NCI-H1436 (cell line): ENCODE measurements at places on chromosomes 12 and 14.

- DNase-seq, result no peak
Measured at GRCh38 chr12:4045786-4046494, 172.7 kb upstream of the PARP11 start.

- no peak for DNase-seq
Measured at GRCh38 chr12:124053851-124054250, 80.8 kb downstream of the ZNF664 start.

DNA sequence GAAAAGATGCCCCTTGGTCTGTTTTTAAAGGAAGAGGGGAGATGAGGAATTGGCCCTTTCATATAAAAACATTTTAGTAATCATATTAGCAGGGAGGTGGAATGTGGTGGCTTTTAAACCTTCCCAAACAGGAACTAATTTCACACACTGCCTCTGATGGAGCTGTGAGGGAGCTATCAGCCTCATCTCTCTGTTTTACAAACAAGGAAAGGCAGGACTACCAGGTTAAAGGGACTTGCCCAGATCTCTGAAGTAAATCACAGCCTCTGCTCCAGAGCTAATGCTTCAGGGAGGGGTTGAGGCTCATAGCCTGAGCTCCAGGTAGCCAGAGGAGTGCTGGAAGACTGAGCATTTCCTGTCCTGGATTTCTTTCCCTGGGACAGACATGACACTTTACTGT is 1.1 kb upstream of the BMP4 start:
- no peak for DNase-seq

- DNase-seq, result no peak
Measured at GRCh38 chr12:121724925-121725324, 12.4 kb downstream of the TMEM120B start.

DNA sequence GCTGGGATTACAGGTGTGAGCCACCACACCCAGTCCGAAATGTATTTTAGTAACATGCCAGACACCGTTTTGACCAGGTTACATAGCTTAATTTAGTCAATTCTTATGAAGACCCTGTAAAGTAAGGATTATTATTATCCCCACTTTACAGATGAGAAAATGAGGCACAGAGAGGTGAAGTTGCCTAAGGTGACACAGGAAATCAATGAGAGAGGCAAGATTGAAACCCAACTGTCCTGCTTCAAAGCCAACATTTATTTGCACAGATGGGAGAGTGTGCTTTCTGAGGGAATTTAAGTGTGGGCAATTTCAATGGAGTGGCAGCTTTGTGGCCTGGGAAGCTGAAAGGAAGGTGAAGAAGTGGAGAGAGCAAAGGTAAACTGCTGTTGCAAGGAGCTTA is 19.1 kb upstream of the EPS8 start:
- DNase-seq, result no peak

DNA sequence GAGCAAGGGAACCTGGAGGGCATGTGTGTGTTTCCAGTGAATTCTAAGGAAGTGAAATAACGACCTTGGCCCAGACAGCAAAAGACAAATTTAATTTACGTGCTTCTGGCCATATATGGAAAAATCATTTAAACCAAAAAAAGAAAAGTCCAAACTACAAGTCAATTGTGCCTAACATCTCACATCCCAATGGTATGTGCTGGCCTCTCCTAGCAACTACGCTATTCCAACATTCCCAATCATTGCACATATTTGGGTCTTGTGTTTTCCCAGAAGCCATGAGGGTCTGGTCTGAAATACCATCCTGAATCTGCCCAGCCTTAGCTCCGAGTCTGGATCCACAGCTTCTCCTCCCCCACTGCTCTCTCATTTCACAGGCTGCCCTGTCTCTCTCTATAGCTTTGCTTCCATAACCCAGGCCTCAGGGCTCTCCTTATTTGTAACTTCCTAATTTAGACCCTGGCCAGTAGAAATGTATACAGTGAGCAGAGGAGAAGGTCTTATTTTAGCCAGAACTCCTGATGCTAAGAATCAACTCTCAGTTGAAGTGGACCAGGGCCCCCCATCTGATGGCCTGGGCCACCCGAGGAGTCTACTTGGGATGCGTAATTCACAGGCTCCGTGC is 224.6 kb downstream of the ANO2 start:
- DNase-seq, result no peak

DNA sequence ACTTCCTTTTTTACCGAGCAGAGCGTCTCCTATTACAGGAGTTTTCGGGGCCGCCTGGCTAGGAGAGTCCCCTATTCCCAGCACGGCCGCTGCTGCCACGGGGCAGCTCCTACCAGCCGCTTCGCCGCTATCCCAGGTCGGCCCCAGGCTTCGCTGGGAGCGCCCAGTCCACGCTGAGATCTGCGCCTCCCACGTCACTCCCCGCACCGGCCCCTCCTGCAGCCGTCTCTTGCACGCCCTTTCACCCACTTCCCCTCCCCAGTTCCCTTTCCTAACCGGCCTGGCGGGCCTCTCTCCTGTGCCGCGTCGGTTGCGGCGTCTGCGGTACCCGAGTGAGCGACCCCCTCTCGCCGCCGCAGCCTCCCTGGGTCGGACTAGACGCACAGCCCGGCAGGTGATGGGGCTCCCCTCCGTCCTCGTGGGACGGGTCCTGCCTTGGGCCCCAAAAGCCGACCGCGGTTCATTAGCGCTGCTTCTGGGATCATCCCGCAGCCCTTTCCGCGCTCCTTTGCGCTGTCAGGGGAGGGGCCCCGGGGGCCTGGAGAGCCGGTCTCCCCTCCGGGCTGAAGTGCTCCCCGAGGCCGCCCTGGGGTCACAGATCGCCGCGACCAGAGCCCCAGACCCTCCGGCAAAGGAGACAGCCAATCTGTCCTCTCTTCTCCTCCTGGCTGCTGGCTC is 1318.4 kb downstream of the TMEM121 start:
- peak; percentile 40 for DNase-seq

DNA sequence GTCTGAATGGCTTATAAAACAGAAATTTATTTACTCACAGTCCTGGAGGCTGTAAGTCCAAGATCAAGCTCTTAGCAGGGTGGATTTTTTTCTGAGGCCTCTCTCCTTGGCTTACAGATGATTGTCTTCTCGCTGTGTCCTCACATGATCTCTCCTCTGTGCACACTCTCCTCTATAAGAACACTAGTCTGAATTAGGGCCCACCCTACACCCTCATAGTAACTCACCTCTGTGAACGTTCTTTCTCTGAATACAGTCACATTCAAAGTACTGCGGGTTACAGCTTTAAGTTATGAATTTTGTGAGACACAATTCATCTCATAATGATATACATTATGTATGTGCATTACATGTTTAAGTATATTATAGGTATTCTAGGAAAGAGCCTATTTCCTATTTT is 135.7 kb upstream of the ATXN7L3B start:
- no peak for DNase-seq

- peak; percentile 40 for DNase-seq
Measured at GRCh38 chr14:20327005-20327869, 5.8 kb downstream of the CCNB1IP1 start.

DNA sequence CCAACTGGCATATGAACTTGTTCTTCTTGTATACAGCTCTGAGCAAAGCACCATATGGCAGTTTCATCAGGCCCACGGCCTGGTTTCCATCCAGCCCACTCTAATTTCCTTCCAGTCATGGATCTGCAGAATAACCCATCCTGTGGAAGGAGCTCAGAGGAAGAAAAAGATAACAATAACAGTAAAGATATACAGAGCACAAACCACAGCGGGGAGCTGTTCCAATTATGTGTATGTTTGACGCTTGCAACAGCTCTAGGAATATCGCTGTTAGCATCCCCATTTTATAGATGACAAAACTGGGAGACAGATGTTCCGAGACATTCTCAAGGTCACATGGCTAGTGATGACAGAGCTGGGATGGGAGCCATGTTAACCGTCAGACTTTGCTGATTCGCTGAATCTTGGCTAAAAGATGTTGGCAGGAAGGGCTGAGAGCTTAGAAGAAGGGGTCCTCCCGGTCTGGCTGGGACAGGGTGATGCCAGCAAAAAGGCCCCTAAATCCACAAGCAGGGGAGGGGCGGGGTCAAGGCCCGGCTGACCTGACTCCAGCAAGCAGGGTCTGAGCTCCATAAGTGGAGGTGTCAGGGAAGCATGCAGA is 34.4 kb upstream of the CIPC start:
- DNase-seq, result no peak

DNA sequence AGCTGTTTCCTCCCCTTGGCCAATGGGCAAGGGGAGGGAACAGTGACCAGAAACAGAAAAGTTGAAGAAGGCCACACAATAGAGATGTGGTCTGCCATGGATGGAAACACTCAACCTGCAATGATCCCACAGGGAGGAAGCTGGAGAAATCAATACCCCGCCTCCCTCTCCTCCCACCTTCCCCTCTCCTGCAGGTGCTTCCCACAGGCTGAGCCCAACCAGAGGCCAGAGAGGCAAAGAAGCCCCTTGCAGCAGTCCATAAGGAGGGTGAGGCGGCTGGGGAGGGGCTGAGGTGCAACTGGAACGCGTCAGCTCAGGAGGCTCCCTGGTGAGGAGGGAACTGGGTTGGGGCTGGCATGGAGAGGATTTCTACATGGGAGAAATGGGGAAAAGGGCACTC is 84.0 kb downstream of the RNF34 start:
- no peak for DNase-seq

- no peak for DNase-seq
Measured at GRCh38 chr14:80310938-80311750, 99.8 kb upstream of the DIO2 start.

DNA sequence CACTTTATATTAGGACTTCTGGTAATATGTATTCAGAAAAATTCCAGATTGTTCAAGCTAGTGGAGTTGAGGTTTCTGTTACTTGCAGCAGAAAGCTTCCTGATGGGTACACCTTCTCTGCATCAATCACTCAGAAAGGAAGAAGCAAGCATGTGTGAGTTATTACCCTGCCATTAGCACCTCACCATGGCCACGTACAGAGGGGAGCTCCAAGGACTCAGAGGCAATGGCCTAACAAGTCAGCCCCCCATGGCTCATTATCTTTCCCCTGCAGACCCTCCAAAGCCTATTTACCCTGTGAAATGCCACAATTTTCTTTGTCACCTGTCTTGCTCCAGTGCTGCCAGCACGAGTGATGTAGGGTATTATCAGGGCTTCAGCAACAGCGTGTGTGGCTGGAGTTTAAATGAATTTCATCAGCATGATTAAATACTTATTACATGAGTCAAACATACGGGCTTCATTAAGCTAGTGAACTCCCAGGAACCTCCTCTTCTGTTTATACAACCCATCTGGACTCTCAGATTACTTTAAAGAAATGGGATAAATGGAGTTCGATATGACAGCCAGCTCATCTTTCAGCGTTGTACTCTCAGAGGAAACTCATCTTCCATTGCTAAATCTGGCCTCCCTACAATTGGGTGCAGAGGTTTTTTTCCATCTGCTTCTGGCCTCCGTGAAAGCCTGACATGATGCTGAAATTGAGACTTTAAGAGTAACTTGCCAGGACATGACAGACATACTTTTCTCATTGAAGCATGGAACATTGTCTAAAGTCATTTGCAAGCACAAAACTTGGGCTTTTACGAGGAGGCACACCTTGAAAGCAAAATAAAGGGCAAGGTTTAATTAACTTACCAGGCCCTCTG is 135.9 kb downstream of the TMEM30B start:
- no peak for DNase-seq

GRCh38 chr12:25245491-25245890 is 5.2 kb downstream of the KRAS start:
- no peak for DNase-seq

- no peak for DNase-seq
Measured at GRCh38 chr12:10672231-10672868, 1.5 kb downstream of the STYK1 start.

- DNase-seq, result no peak
Measured at GRCh38 chr12:53550595-53550994, 43.3 kb upstream of the NPFF start.

DNA sequence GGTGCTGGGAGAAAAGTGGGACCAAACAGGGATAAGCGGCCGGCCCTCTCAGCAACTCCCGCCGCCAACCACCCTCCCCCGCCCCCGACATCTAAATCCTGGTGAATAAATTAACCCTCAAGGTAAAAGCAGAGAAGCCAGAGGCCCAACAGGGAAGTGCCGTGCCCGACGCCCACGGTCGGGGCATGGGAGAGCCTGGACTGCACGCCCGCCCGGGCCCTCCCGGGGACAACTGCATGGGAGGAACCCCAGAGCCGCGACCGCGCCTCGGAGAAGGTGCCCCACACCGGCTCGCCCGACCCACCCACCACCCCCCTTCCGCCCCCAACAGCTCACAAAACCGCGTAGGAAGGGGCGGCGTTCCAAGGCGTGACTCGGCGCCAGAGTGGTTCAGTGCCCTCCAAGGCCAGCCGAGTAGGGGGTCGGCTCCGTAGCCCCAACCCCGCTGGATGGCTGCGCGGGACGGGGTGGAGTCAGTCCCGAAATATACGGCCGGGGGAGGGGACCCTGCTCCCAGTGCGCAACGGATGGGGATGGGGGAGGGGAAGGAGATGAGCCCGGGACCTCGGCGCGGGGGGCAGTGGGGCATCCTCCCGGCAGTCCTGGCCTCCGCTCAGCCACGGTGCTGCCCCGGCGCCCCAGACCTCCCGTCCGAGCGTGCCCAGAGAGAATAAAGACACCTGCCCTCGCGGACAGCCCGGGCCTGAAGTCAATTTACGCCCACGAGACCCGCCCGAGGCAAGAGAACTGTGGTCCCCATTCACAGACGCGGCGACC is 732 bp downstream of the SLC25A29 start:
- DNase-seq, result no peak

- DNase-seq, result no peak
Measured at GRCh38 chr14:53532853-53533252, 379.7 kb upstream of the DDHD1 start.

GRCh38 chr12:79236920-79237319 is 372.3 kb downstream of the SYT1 start:
- DNase-seq, result no peak

- DNase-seq, result peak; percentile 64
Measured at GRCh38 chr12:56258068-56258819, at the start of gene ANKRD52. ANKRD52 (minus strand) TSS chr12:56258384; CDS start chr12:56258269, 115 bp downstream.

DNA sequence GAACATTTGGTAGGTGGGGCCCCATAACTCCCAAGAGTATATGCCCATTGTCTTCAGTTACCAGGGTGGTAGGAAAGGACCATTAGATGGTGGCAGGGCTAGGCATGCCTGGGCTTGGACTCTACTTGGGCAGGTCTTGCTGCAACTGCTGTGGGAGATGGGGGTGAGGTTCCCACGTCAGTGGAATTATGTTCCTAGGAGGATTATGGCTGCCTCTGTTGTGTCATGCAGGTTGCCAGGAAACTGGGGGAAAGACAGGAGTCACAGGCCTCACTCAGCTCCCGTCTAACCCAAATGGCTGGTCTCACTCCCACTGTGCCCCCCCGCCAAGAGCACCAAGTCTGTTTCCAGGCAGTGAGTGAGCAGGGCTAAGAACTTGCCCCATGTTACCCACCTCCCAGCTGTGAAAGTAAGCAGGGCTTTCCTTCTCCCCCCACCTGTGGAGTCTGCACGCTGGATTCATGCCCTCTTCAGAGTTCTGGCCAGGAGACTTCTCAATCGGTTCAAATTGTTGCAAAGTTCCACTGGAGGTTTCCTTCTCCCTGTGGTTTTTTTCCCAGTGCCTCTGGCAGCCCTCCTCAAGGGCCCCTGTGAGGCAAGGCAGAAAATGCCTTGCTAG is 337.5 kb downstream of the CCDC91 start:
- DNase-seq, result no peak

- DNase-seq, result no peak
Measured at GRCh38 chr12:49912345-49913255, 8.9 kb upstream of the FAIM2 start.
